ENCODE measurements at places on chromosomes 7 and 10.

DNA sequence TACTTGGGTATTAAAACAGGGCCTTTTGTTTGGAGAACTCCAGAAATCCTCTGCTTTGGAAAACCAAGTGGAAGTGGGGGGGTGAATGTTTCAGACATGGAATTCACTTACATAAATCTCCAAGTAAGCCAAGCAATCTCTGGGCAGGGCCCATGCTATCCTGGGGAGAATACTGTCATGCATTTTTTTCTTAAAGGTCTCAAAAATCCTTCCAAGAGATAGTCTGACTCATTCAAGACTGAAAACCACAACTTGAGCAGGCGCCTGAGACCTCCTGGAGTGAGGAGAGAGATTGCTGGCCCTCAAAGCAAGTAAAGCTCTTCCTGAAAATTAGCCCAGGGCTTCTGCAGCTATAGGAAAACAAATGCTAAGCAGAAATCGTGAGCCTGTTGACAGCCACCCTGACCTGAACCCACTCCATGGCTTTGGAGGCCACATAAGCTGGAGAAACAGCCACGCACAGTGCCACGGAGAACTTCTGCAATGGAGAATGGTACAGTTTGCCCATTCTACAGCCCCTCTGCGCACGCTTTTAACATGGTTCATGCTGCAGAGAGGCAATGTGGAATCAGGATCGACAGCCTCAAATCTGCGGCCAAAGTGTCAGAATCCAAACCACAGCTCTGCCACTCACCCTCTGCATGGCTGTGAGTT lies 203.1 kb upstream of the AUTS2 start:
- DNase-seq: no peak

DNA sequence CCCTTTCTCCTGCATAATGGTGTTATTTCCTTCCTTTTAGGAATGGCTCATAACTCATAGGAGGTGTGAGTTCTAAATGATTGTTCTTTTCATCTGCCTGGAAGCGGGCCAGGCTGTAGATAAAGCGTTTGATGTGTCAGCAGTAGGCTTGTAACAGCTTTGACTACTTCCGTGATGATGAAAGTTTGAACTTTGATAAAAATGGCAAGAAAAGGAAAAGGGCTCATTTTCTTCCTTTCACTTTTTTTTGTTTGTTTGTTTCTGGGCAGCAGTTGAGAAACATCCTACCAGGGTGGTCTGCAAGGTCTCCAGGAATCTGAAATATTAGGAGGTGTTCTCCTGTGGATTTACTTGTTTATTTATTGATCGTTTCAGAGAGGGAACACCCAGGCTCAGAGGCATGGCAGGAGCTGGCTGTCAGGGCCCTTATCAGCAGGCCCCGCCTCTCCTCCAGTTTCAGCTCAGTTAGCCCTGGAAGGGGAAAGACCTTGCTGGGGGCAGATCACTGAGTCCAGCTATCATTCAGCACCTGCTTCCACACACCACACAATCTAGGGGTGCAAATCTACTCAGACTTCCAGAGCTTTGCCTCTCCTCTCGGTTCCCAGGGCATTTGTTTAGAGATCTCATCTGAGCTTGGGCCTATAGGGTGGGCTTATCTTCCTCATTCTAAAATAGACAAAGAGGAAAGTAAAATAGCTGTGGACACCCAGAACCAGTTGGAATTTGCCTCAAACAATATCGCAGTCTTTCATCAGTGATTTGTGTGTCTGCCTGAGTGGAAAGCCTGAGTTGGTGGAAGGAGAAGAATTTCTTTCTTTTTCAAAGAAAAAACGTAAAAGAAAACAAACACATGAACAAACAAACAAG lies 130.9 kb downstream of the BMPER start:
- no peak for DNase-seq

DNA sequence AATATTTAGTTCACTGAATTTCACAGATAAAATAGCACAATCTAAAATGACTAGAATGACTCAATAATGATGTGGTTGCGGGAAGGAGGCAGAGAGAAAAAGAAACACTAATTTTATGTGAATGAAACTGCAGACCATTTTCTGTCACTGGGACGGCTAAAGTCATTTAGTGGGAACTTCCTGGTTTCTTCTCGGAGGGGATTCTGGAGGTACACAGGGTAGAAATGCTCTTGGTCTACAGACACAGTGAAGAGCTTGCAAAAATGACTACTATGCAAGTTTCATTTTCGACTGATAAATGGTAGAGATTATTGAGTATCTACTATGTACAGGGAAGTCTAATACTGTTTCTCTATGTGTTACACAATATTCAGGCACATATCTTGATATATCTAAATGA lies 63.5 kb upstream of the LRRN3 start:
- no peak for DNase-seq

DNA sequence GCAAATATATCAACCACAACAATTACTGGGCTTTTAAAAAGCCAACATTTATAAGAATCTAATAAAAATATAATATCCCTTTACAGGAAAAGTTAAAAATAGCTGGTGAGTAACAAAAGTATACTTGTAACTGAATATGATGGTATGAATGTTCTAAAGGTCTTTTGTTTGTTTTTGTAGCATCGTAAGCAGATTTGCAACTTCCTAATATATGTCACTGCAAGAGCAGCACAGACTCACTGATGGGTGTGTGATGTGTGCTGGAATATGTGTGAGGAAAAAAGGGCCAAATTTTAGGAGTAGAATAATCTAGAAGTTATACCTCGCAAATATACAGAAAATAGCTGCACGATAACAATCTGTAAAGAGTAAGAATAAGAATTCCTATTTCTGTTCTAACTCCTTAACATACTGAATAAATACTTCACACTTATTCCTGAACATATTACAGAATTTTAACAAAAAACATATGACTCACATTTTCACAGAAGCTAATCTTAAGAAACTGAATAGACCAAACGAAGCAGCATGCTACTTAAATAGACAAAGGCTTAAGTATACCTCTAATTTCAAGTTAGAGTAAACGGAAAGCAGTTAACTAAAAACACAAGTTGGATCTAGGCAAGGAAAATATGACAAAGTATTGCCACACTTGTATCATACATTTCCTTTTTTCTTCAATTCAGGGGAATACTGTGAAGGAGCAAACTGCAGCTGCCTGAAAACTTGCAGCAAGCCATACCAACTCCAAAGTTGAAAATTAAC lies 9.6 kb downstream of the ETV1 start:
- no peak for DNase-seq

DNA sequence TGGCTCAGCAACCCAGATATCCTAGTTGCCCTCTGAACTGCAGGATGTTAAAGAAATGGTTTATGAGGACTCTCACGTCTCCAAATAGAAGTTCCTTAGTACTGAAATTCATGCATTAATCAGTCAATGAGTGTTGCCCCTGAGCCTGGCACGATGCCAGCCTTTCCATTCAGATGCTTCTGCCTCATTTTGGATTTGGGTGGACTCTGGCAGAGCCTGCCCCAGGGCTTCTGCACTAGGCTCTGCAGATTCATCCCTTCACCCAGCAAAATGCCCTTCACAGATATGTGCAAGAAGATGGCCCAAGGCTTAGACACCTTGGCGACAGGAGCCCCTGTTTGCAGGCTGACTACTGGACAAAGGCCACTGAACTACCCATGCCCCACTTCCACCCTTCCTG lies 747.8 kb downstream of the GRID1 start:
- no peak for DNase-seq

DNA sequence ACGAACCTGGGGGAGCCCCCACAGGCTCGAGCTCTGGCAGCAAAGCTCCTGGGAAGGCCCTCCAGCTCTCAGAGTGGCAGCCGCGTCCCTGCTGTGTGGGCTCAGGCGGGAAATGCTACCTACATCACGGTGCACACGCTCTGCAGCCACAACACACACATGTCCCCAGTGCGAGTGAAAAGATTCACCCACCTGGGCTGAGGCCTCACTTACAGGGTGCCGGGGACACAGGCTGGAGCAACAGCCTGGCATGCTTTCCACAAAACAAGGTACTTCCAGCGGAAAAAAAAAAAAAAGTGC lies 410.4 kb upstream of the FOXK1 start:
- DNase-seq: no peak

- no peak for DNase-seq
Measured at GRCh38 chr10:90805206-90805605, 52.6 kb downstream of the HTR7 start.

DNA sequence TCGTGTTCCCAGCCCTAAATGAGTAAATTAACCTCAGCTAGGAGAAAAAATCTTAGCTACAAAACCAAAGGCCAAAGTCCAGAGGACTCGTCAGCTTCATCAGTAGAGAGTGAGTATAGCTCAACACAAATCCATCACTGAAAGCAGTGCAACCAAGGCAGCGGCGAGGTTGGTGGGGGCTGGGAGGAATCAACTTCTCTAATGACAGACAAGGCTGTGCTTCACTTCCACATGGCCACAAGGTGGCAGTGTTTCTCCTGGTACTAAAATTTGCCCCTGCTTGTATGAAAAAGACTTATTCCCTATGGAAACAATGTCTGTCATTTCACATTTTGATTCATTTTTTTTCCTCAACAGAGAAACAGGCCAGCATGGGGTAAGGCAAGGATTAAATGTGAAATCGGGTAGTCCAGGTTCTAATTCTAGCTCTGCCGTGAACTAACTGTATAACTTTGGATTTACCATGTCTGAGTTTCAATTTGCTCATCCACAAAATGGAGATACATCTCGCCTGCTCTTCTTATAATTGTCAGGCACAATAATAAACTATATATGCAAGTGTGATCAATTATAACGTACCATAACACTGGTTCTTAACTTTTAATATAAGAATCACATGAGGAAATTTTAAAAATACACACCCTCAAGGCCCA lies 39.3 kb downstream of the FAS start:
- DNase-seq: peak; percentile 88

GRCh38 chr7:93566876-93567275 lies 7.6 kb downstream of the CALCR start:
- DNase-seq: no peak

DNA sequence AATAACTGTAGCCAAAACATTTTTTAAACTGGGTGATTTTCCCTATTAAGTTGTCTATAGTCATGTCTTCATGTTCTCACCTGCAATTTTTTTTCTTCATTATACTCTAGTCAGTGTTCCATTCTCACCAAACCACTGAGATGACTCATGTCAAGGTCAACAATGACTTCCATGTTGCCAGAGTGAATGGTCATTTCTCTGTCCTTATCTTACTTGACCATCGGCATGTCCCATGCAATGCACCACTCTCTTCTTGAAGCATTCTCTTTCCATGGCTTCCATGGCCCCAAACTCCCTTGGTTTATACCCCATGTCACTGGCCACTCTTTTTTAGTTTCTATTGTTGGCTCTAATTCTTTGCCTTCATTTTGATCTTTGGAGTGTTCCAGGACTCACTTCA lies 173.9 kb downstream of the PPP1R17 start:
- DNase-seq: no peak

DNA sequence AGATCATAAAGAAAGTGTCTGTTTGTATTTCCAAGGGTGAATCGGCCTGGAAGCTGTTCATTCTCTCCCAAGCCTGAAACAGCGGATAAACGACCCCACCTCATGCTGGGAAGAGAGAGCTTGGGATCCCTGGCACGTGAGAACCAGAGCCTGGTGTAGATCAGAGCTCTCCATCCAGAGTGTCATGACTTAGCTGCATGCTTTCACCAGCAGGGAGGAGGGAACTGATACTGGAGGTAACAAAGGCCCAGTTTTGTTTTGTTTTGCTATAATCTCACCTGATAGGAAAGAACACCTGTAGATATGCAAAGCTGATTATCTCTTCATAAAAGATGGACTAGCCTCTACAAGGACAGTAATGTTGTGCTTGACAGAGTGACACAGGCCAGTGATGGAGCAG lies 236.6 kb downstream of the POM121L12 start:
- DNase-seq: no peak

DNA sequence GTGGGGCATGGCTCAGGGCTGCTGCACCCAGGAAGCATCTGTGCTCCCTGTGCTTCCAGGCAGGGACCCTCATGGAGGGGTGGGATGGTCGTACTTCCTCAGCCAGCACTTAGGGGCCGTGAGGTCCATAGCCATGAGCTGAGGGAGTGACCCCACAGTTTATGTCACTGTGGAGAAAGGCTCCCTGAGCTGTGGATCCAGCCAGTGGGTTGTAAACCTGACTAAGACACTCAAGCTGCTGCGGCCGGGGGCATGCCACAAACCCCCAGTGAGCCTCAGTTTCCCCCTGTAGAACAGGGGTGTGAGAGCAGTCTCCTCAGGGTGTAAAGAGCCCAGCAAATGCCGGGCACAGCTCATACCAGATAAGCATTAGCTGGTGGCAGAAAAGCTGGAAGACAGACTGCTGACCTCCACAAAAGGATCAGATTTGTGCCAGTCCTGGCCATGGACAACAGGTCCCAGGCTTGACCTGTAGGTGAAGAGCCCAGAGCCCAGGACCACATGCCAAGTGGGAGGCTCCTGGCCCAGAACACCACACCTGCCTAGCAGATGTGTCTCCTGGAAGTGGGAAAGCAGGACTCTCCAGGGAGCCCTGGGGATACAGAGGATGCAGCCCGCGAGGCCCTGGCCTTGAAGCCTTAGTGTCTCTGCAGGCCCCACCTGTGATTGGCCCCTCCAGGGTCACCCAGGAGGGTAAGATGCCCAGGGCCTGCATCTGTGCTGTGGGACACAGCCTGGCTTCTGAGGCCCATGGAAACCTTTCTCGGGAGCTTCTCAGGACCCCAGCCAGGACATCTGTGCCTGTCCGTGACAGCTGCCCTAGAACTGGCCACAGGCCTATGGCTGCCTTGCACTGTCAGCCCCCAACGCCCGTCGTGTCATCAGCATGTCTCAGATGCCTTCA lies 78.1 kb upstream of the RET start:
- peak; percentile 52 for DNase-seq

DNA sequence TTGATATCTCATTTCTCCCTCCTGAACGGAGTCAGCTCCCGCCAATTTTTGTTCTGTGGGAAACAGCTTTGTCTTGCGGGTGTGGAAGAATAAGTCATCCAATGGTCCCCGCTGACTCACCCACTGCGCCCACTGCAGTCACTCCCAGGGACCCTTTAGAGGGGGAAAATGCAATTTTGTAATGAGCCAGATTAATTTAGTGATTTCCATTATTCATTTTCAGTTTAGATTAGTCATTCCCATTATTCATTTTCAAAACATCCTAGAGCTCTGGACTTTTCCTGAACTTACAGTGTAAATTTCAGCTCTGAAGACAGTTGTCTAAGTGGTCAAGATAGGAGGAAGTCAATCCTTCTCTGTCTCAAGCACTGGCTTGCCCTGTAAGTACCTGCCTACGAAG lies 154.9 kb upstream of the TMEM72 start:
- DNase-seq: no peak

GRCh38 chr7:24965831-24966708 lies 13.9 kb downstream of the OSBPL3 start:
- DNase-seq: no peak

DNA sequence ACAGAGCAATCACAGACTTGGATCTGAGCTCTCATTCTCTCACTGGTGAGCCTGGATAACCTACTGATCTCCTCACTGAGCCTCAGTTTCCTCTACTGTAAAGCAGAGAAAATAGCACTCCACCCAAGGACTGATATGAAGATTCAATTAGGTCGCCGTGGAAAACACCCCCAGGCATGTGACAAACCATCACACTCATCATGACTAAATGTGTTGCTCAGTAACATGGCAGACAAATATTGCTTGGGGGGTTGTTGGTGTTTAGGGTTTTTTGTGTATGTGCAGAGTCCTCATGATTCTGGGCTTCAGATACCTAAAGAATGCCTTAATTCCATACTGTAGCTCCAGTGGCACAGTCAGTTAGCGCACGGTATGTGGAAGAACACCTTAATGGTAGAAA lies 122.1 kb upstream of the TCF7L2 start:
- no peak for DNase-seq

GRCh38 chr7:120742372-120742771 lies 115.6 kb downstream of the TSPAN12 start:
- DNase-seq: no peak
